Prostate gland (tissue), 2 donors: ENCODE measurements at places on chromosomes 1 and 21. TPM values are rescaled to one million over a fixed set of nuclear protein-coding genes. Genes with fewer than 3 reads are reported as not detected.

SERTAD4 gene
- 2.0 TPM for total RNA-seq

F3 gene
- total RNA-seq: 36.3 TPM

ASCL5 gene
- total RNA-seq: not detected

- no peak for DNase-seq
- no peaks in the 10 kb centered on the region for H3K27me3 ChIP-seq
- no peak overlapping the region for H3K27ac ChIP-seq
- no peaks in the 10 kb centered on the region for H3K36me3 ChIP-seq
Observed at GRCh38 chr1:182835806-182836205, 3.3 kb upstream of the DHX9 start.

GRCh38 chr1:154416471-154417337 is 11.6 kb downstream of the IL6R start:
- H3K36me3 ChIP-seq: no peaks in the 10 kb centered on the region
- H3K4me3 ChIP-seq: no peak overlapping the region
- H3K27me3 ChIP-seq: no peaks in the 10 kb centered on the region
- H3K27ac ChIP-seq: peak overlapping the region; percentile 91

GRCh38 chr1:160070243-160071163 is 543 bp upstream of the KCNJ10 start:
- peak; percentile 56 for DNase-seq
- H3K4me3 ChIP-seq: peak overlapping the region; percentile 36
- H3K36me3 ChIP-seq: no peaks in the 10 kb centered on the region
- peaks cover 6% of the 10 kb centered on the region for H3K4me1 ChIP-seq

GRCh38 chr1:156517748-156518147 is 17.2 kb upstream of the MEF2D start:
- no peak overlapping the region for H3K4me3 ChIP-seq
- no peaks in the 10 kb centered on the region for H3K27me3 ChIP-seq
- no peaks in the 10 kb centered on the region for H3K36me3 ChIP-seq
- no peak overlapping the region for H3K27ac ChIP-seq
- no peak for DNase-seq

GRCh38 chr1:41580520-41581172 is 96.2 kb upstream of the EDN2 start:
- H3K4me3 ChIP-seq: no peak overlapping the region
- no peak for DNase-seq
